ENCODE measurements at places on chromosomes 6 and 20. TPM values are rescaled to one million over a fixed set of nuclear protein-coding genes. Genes with fewer than 3 reads are reported as not detected.

DNA sequence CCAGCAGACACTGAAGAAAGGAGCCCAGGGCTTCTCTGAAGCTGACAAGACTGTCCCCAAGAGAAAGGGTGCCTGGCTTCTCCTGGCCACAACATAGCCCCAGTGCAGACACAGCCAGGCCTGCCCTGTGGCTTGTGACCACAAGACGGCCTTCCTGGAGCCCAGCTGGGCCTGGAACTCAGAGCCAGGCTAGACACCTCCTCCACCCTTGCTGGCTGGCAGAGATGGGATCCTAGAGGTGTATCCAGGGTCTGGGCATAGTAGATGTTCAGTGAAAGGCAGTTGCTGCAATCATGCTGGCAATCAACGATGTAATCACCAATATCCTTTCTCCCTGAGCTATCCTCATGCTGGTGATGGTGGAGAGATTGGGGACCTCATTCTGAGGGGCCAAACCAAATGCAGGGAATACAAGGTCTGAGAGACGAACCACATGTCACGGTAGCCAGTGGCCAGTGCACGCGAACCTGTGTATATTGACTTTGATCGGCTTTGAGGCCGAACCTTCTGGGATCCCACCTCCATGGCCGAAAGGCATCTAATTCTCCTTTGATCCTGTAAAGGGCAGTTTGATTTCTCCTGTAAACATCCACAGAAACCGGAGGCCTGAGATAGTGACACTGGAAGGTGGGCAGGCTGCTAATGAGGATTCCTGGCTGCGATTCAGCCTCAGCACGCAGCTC, 115.2 kb downstream of the PSMB1 start:
- peak; percentile 32 for DNase-seq

DNA sequence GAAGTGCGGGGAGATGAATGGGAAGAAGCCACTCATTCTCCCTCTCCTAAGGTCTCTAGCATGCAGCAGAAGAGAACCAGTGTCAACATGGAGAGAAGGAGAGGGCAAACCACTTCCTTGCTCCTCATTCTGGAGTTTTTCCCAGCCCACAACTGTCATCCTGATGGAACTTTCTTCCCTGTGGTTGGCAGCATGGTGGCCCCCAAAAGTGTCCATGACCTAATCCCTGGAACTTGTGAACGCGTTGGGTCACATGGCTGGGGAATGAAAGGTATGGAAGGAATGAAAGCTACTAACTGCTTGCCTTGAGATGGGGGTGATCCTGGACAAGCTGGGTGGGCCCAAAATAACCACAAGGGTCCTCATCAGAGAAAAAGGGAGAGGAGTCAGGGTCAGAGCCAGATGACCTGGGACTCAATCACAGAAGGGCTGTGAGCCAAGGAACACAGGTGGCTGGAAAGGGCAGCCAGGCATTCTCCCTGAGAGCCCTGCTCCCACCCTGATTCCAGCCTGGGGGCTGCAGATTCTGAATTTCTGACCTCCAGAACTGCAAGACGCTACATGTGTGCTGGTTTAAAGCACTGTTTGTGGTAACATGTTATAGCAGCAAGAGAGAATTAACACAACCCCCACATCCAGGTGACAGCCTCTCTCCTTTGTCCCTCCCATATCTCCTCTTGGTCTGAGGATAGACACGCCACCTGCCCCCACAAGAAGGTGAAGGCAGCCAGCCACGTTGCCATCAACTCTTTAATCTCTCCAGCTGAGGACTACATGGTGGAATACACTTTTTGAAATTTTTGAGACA, 63.2 kb downstream of the PYGB start:
- DNase-seq: no peak

Gene ATP9A
- total RNA-seq: 102 TPM

- no peak for DNase-seq
Measured at GRCh38 chr6:45609141-45609638, 231.5 kb upstream of the SUPT3H start.

GRCh38 chr6:17004269-17004668, 97.6 kb upstream of the STMND1 start:
- DNase-seq: no peak

DNA sequence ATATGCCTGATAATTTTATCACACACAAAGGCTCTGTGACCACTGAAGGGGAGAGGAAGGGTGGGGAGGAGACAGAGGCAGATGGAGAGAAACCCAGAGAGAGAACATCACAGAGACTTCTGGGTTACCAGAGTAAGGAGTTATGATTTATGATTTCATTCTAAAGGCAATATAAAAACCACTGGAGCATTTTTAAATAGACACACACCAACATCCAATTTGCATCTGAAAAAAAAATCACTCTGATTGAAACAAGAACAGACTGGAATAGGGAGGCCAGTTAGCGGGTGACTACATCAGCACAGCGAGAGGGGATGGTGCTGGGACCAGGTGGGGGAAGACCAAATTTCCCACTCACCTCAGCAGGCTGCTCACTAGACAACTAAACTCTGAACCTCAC, 104.8 kb downstream of the AGPAT4 start:
- no peak for DNase-seq

DNA sequence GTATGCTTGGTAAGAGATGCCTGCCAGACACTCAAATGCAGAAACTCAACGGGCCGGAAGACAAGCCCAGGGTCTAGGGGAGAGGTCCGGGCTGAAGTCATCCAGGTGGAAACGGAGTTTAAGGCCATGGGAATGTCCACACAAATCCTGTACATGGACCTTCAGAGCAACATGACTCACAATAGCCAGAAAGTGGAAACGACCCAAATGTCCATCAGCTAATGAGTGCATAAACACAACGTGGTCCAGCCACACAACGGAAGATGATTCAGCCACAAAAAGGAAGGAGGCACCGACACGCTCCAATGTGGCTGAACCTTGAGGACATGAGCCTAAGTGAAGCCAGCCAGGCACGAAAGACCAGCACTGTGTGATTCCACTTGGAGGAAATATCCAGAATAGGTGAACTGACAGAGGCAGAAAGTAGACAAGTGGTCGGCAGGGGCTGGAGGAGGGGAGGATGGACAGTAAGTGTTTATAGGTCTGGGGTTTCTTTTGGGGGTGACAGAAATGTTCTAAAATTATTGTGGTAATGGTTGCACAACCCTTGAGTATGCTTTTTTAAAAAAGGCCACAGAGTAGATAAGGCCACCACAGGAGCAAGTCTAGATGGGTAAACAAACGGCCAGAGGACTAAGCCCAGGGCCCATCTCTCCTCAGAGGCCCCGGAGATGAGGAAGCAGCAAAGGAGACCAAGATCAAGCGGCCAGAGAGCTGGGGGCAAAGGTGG, 105.6 kb downstream of the PREX1 start:
- DNase-seq: no peak

- no peak for DNase-seq
Measured at GRCh38 chr6:35008858-35009257, 119.8 kb downstream of the ANKS1A start.

Gene OLIG3
- total RNA-seq: not detected

GRCh38 chr6:143276436-143276835, 174.1 kb downstream of the ADAT2 start:
- no peak for DNase-seq
